ENCODE measurements at places on chromosomes 6 and 20.

DNA sequence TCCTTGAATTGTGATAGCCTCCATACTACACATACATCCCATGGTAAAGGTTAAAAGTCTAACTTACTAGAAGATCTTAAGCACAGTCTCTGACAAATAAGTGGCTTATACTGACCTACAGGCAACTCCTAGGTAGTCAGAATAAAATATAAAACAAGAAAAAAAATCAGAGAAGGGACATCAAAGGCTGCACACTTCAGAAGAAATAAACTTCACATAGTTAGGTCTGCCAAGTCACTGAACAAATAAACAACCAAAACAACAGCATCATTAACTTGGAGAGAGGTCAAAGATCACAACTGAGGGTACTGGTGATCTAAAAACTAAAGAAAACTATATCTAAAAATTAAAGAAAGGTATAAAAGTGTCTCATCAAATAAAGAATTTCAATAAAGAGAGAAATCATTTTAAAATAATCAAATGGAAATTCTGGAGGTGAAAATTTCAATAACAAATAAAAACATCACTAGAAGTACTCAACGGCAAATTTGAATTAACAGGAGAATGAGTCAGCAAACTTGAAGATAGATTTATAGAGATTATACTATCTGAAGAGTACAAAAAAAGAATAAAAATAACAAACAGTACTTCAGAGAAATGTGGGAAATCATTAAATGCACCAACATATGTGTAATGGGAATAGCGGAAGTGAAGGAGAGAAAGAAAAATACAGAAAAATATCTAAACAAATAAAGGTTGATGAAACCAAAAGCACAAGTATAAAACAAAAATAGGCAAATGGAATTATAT is 88.0 kb upstream of the UST start:
- no peak for DNase-seq

- DNase-seq = no peak
Measured at GRCh38 chr6:68572525-68572924, 62.6 kb upstream of the ADGRB3 start.

- no peak for DNase-seq
Measured at GRCh38 chr6:71675386-71675785, 211.0 kb upstream of the RIMS1 start.

- DNase-seq = no peak
Measured at GRCh38 chr6:112149236-112149635, 61.8 kb downstream of the FAM229B start.

- no peak for DNase-seq
Measured at GRCh38 chr6:90982051-90982450, 395.2 kb upstream of the MAP3K7 start.

DNA sequence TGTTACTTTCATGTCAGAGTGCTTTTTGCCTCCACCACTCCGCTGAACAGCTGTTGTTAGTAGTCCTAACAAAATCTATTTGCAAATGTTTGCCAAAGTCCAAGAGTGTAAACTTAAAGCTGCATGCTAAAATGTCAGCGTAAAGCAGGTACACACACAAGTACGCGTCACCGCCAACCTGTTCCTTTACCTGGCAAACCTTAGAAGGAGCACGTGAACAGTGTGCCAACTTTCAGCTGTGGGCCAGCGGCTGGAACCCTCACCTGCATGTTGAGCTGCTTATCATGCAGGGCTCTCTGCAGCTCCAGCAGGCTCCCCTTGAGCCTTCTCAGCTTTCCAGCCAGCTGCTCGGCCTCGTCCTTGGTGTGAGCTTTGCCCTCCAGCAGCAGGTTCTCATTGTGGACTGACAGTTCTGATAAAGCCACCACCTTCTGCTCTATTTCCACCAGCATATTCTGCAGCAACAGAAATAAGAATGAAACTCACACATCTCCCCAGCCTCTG is 359.3 kb downstream of the SYNE1 start:
- DNase-seq = no peak

GRCh38 chr20:44566018-44566417 is 16.4 kb upstream of the PKIG start:
- no peak for DNase-seq

DNA sequence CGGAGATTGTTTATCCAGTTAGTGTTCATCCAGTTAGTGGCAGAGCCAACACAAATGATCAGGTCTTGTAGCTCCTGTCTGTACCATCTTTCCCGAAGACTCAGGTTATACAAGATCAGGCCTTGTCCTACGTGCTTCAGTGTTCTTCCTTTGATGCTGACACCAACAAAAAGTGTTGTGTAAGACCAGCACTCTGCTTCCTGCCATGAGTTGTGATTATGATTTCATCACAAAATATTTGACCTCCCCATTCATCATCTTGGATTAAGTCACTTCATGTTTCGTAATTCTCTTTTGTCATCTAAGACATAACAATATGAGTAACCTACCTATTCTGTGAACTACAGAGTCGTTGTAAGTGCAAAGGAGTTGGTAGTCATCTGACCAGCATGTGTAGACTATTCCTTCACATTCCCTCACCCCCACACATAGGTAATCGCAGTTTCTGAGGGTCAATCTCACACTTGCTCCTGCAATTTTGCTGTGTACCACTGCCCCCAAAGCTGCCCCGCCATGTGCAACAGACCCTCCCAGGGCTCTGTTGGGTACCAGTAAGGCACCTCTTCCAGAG is 135.6 kb upstream of the SLC22A23 start:
- no peak for DNase-seq

GRCh38 chr20:48735112-48735511 is 92.7 kb downstream of the PREX1 start:
- DNase-seq = no peak

DNA sequence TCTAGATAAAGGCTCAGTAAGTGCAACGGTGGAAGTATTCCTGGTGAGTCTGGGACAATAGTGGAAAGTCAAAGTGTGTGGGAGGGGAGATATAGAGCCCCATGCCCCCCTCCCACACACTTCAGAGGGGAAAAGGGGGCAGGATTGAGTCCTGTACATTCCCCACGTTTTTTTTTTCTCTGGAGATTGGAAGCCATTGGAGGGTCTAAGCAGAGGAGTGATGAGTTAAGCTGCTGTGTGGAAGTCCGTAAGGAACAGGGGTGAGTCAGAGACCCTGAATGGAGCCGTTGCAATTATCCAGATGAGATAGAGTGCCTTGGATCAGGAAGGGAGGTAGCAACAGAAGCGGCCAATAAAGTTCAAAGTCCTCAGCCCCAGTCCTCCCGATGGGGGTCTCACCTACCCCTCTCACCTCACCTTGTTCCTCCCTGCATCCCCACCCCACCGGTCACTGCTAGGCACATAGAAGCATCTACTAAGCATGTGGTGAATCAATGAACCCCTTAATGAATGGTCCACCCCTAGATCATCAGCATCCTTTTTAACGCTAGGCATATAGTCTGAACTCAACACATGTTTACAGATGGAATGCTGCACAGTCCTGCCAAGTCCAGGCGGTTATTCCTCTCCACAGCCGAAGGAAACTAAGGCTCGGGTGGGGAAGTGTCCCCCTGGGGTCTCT is 662 bp upstream of the SLC9A8 start:
- DNase-seq = no peak

GRCh38 chr6:28816909-28817807 is 106.6 kb downstream of the TRIM27 start:
- DNase-seq = no peak

DNA sequence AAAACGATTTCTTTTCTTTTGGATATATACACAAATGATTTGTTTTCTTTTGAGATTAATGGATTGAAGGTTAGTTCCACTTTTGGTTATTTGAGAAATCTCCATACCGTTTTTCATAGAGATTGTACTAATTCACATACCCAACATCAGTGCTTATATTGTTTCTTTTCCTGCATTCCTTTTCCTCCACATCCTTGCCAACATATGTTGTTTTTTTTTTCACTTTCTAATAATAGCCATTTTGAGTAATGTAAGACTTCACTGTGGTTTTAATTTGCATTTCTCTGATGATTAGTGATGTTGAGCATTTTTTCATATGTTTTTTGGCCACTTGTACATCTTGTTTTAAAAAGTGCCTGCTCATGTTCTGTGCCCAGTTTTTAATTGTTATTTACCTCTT is 846.4 kb upstream of the EYS start:
- DNase-seq = no peak

GRCh38 chr6:43171707-43172103 is 636 bp downstream of the SRF start:
- DNase-seq = no peak

DNA sequence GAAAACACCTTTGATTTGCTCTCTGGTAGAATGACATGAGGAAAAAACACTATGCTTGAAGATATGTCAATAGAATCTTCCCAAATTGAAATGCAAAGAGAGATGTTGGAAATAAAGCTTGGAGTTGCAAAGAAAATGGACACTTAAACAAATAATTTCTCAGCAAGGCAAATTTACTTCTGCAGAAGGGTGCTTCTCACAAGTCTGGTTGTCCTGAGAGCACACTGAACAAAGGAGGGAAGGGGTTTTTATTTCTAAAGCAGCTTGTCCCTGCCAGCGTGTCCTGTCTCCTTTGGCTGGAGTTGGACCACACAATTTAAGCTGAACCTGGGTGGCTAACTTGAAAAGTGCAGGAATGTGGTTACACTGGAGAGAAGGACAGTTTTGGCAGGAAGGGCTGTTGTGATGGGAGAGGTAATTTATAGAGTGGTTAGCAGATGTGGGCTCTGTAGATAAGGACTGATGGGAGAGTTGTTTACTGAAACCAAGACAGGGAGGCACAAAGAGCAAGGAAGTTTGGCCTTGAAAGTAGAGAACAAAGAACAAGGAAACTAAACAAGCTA is 454.6 kb upstream of the EYS start:
- DNase-seq = no peak

GRCh38 chr20:4109307-4109940 is 94.1 kb upstream of the RNF24 start:
- no peak for DNase-seq

- no peak for DNase-seq
Measured at GRCh38 chr6:157673596-157673995, 149.4 kb upstream of the SNX9 start.

- DNase-seq = no peak
Measured at GRCh38 chr6:145312481-145312880, 422.8 kb downstream of the EPM2A start.

DNA sequence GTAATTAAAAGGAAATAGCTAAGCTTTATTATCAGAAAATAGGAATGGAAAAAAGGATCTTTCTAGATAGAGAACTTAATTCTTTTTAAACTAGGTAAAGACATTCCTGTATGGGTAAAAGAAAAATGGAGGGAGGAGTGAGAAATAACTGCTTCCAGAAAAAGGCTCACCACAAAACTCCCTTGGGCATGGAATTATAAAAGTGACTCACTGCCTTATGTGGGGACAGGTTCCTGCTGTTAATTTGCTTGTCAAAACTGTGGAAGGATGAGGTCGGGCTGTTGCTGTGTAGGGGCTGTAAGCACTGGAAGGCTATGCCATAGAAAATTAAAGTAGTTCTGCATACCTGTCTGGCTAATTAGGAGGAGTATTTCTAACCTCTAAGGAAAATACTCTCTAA is 158.7 kb downstream of the UBE3D start:
- no peak for DNase-seq

DNA sequence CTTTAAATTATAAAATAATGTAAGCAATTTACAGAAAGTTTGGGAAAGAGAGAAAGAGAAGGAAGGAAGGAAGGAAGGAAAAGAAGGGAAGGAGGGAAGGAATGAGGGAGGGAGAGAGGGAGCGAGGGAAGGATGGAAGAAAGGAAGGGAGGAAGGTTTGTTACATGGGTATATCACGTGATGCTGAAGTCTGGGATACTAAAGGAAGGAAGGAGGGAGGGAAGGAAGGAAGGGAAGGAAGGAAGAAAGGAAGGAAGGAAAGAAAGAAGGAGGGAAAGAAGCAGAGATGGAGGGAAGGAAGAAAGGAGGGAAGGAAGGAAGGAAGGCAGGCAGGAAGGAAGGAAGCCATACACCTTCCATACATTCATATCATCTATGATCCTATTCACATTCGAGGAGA is 48.9 kb upstream of the GCM1 start:
- no peak for DNase-seq

DNA sequence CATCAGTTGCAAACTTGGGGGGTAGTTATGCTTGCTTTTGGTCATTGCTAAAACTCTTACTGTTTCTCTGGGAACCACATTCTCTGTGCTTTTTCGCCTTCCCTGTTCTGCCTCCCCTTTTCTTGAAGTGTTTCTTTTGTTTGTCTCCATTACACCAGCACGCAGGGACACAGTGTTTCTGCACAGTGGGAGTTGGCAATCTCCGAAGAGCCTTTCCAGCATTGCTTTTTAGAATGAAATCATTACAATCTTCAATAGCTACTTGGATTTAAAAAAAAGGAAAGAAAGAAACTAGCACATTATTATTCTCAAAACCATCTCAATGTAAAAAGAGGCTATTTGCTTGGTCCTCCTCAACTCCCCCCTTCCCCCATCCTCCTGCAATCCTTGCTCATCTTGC is 536.7 kb upstream of the MMS22L start:
- no peak for DNase-seq

DNA sequence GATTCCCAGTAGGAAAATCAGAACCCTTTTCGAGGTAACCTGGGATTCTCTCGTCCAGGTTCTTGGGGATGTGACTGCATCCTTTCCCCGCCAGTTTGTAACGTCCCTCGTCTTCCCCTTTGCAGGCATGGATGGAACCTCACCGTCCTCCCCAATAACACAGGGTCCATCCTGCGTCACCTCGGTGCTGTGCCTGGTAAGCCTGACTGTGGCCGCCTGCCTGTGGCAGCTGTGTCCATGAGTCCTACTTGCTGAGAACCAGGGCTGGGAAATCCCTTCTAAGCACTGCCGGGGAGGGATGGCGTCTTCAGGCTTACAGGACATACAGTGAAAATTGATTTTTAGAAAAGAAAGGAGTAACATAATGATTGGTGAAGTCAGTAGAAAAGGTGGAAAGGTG is 155.6 kb downstream of the DTNBP1 start:
- no peak for DNase-seq

GRCh38 chr20:62025832-62026563 is 39.7 kb downstream of the TAF4 start:
- no peak for DNase-seq

- DNase-seq = no peak
Measured at GRCh38 chr6:3809982-3810381, 39.2 kb upstream of the FAM50B start.

DNA sequence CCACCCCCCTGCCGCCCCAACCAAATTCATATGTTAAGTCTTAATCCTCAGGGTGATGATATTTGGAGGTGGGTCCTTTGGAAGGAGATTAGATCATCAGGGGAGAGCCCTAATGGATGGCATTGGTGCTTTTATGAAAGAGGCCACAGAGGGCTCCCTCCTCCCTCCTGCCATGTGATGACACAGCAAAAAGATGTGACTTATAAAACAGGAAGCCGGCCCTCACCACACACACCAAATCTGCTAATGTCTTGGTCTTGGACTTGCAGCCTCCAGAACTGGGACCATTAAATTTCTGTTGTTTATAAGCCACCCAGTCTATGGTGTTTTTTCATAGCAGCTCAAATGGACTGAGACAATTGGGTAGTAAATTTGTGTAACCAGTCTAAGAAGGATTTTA is 176.3 kb downstream of the ADGRG6 start:
- DNase-seq = no peak

DNA sequence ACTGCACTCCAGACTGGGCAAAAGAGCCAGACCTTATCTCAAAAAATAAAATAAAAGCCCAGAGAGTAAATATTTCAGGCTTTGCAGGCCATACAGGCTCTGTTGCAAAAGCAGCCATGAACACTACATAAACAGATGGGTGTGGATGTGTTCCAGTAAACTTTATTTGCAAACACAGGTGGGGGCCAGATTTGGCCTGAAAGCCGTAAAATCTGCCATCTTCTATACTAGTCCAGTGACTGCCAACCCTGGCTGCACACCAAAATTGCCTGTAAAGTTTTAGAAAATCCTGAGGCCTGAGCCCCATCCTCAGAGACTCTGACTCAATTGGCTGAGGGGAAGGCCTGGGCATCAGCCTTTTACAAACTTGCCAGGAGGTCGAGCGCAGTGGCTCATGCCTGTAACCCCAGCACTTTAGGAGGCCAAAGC is 103.6 kb downstream of the ZMYND8 start:
- DNase-seq = no peak

Data from cortex of kidney (tissue), 1 donor.